ENCODE measurements at places on chromosomes 11 and 22.

DNA sequence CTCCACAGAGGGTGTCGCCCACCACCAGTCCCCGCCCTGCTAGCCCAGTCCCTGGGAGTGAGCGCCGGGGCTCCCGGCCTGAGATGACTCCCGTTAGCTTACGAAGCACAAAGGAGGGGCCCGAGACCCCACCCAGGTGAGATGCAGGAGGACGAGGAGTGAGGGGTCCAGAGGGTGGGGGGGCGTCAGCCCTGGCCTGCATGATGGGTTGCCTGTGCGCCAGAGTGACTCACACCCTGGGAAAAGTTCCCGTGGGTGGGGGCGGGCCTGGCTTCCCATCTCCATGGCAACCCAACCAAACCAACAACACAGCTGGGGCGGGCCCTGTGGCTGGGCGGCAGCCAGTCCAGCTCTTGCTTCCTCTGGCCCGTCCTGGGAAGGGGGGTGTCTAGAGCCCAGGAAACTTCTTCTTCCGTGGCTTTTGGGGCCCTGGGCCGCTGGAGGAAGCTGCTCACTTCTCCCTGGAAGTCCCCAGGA, 4.5 kb downstream of the GAS2L1 start:
- peak; percentile 44 for DNase-seq

DNA sequence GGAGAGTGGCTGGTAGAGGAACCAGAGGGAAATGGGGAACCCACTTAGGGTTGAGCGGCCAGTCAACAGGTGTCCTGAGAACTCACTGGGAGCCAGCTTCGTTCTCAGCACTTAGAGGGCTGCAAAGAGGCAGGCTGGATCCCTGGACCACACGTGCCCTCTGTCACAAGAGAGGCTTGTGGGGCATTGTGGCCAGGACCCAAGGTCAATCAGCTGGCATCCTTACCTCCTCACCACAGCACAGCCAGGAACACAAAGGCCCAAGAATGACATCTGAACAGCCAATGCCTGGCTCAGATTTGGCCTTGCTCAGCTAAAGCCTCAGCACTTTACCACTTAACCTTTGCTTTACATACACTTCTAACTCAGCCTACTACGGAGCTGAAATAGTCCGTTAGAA, 7.4 kb downstream of the MAPK8IP1 start:
- no peak for DNase-seq

- DNase-seq = no peak
Measured at GRCh38 chr22:44729391-44730021, 22.9 kb upstream of the ARHGAP8 start.

GRCh38 chr11:107493117-107493516, 35.5 kb upstream of the CWF19L2 start:
- DNase-seq = no peak

GRCh38 chr22:49502126-49502826, 325.4 kb downstream of the BRD1 start:
- no peak for DNase-seq

- DNase-seq = no peak
Measured at GRCh38 chr11:57728829-57729228, 12.5 kb upstream of the SELENOH start.

- DNase-seq = no peak
Measured at GRCh38 chr11:121714351-121714750, 261.6 kb upstream of the SORL1-AS1 start.
